ENCODE measurements at places on chromosomes 2 and 18.

DNA sequence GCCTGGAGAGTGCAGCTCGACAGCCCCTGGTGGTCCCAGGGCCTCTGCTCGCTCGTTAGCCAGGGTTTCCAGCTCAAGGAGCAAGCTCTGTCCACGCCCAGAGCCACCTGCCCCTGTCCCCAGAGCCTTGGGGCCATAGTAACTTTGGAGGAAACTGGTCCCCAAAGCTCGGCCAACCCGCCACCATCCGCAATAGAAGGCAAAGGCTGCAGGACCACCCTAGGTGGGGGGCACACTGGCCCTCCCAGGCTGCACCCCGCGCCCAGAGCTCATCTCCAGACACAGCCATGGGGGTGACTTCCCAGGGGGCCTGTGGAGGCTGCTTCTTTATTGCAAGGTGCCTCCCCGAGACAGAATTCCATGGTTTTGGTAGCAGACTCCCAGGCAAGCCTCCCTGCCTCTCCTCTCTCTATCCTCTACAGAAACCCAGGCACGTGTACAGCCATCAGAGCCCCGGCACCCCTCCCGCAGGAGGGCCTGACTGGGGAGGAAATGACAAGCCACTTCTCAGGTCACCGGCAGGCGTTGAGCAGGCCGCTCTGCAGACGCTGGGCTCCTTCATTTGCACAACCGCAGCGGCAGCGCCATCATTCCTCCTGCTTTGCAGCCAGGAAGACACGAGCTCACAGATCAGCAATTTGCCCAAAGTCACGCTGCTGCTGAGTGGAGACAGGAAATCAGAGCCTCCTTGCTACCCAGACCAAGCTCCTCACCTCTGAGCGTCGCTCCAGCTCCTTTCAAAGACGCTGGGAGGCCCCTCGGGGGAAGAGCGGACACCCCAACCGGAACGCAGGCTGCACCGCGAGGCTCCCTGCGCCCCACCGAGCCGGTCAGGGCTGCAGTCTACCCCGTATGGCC is 80.2 kb downstream of the NDUFA10 start:
- peak; percentile 37 for DNase-seq

GRCh38 chr2:27184115-27184514 is 27.7 kb upstream of the ATRAID start:
- DNase-seq = no peak

- no peak for DNase-seq
Observed at GRCh38 chr18:76260941-76261472, 234.0 kb downstream of the ZNF516 start.

- no peak for DNase-seq
Observed at GRCh38 chr2:218046238-218046637, 22.8 kb upstream of the RUFY4 start.

DNA sequence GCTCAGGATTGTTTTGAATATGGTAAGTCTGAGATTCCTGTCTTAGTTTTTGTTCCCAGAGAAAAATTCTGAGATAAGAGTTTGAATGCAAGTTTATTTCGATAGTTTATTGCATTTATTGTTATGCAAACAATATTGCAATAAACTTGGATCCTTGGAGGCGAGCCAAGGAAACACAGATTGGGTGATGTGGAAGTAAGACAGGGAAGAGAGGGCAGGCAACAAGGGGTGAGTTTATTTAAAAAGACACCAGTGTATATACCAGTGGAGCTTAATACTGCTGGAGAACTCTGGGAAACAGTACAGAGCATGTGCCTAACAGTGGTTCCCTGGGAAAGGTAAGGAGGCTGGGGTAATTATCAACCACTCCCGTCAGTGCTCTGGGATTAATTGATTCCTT is 87.5 kb upstream of the NEDD4L start:
- DNase-seq = no peak

GRCh38 chr2:160261732-160262131 is 61.7 kb upstream of the ITGB6 start:
- DNase-seq = no peak

DNA sequence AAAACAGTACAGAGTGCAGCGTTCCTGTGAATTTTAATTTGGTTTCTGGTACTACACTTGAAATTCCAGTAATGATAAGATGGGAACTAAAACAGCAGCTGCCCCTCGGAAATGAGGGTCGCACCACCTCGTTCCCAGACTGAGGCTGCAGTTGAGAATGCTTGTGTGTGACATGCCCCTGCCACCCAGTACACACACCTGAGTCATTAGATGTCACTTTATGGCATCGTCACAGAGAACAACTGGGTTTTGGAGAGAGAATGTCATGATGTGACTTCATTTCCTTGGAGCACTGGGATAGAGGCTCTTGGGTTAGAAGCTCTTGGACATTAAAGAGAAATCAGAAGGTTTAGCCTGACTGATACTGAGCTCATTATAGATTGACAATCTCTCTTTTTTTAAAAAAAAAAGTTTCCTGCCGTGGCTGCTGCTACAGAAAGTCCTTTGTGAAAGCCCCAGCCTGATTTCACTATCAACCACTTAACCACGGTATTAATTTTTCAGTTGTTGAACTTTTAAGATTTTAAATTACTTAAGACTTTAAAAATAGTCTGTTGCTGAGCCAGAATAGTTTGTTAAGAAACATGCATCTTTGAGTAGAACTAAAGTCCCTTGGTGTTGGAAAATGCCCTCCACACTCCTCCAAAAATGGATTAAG is 24.5 kb downstream of the BCL2L11 start:
- no peak for DNase-seq

DNA sequence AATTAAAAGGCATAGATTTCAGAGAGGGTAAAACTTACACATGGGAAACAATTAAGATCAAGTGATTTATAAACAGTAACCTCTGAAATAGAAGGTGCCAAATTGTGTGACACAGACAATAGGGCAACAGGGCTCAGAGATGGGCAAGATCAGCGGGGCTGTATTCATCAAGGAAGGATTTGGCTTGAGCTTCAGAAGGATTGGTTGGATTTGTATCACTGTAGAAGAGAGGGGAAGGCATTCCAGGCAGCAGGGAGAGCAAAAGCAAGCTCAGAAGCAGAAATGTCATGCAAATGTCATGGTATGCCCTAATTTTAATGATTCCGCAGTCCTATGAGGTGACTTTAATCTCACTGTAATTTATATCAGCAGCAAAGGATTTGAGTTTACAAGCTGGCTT is 415.0 kb upstream of the NRP2 start:
- DNase-seq = no peak

GRCh38 chr18:49849331-49850217 is 36.2 kb upstream of the ACAA2 start:
- no peak for DNase-seq

DNA sequence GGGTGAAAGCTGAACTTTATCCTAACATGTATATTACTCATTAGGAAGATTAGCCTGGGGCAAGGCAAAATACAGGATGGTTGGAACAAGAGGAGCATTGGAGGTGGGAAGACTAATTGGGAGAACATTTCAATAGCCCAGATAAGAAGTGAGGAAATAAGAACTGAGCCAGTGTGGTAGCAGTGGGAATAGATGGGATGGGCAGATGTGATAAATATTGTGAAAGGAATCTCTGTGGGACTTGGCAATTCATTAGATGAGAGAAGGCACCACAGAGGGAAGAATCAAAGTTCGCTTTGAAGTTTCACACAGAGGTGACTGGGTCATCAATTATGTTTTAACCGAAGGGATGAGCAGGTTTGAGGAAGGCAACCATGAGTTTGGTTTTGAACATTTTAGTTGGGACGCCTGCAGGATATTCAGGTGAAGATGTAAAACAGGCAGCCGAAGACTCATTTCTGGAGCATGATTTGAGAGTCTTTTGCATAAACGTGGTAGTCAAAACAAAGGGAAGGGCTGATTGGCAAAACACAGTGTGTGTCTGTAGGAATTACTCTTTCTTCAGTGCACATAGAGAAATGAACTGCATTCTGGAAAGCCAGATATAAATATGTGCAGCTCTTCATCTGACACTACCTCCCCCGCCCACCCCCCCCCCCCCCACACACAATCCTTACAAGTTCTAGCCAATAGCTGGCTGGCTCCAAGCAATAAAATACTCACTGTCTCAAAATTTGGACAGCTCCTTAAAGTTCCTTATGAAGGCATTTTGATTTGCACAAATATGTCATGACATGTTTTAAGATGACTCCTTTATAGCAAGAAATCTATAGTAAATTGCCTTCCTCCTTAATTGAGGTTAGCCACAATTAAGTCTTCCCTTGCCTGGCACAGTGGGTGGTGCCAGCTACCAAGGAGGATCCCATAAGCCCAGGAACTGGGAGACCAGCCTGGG is 1.9 kb upstream of the SLC1A4 start:
- no peak for DNase-seq

GRCh38 chr18:80010551-80010906 is 22.2 kb upstream of the TXNL4A start:
- DNase-seq = no peak

GRCh38 chr2:54189539-54189938 is 66.5 kb downstream of the TSPYL6 start:
- DNase-seq = no peak
